ENCODE measurements at places on chromosomes 11 and 22. TPM values are rescaled to one million over a fixed set of nuclear protein-coding genes. Genes with fewer than 3 reads are reported as not detected.

DNA sequence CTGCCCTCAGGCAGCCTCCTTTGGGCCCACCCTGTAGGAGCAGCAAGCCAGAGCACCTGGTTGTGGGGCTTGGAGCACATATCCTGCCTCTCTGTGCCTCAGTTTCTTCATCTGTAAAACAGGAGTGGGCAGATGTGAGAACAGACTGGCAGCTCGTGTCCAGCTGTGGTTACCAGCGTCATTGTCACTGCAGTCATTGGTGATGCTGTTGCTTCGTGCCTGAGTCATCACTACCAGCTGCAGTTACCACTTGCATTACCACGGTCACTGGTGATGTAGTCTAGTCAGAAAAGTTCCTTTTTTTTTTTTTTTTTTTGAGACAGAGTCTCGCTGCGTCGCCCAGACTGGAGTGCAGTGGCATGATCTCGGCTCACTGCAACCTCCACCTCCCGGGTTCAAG is 20.4 kb downstream of the RSPH14 start:
- H3K4me3 ChIP-seq: no peak overlapping the region
- H3K27ac ChIP-seq: no peak overlapping the region
- H3K36me3 ChIP-seq: no peaks in the 10 kb centered on the region
- DNase-seq: peak; percentile 47

DNA sequence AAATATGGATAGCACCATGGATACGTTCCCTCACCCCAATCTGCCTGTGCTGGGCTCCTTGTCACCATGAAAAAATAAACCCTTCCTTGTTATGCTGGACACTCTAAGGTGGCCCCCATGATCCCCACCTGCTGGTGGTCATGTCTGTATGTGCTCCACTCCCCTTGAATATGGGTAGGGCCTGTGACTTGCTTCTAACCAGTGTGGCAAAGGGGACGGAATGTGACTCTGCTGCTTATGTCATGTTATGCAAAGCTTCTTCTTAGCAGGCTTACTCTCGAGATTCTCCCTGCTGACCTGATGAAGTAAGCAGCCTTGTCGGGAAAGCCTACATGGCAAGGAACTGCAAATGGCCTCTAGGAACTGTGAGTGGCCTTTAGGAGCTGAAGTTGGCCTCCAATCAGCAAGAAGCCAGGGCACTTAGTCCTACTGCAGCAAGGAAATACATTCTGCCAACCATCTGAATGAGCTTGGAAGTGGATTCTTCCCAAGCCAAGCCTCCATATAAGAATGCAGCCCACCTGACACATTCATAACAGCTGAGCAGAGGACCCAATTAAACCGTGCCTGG is 159.9 kb downstream of the CCDC34 start:
- no peak for DNase-seq
- peaks cover 29% of the 10 kb centered on the region for H3K4me1 ChIP-seq
- H3K36me3 ChIP-seq: no peaks in the 10 kb centered on the region
- no peak overlapping the region for H3K27ac ChIP-seq

GRCh38 chr11:83241291-83241946 is 44.7 kb downstream of the CCDC90B start:
- peak; percentile 81 for DNase-seq
- H3K4me1 ChIP-seq: 0 out of 2 replicates have a peak, but pooled peaks cover 3% of the 10 kb centered on the region
- no peak overlapping the region for H3K4me3 ChIP-seq
- H3K27ac ChIP-seq: no peak overlapping the region
- H3K36me3 ChIP-seq: no peaks in the 10 kb centered on the region
- H3K27me3 ChIP-seq: no peaks in the 10 kb centered on the region

MMP27 gene
- not detected for total RNA-seq

KCNJ5 gene
- total RNA-seq: not detected

RIN1 gene
- total RNA-seq: 44.0 TPM

GGT5 gene
- total RNA-seq: 0.38 TPM

Data from GM23248 (cell line).